NAMALWA (cell line): ENCODE measurements at places on chromosomes 12 and 14.

GRCh38 chr14:54369343-54369742 lies 27.5 kb upstream of the CDKN3 start:
- DNase-seq, result no peak

GRCh38 chr14:36275741-36276140 lies 44.7 kb downstream of the MBIP start:
- no peak for DNase-seq

- no peak for DNase-seq
Observed at GRCh38 chr12:13505224-13505623, 308.7 kb downstream of the EMP1 start.

DNA sequence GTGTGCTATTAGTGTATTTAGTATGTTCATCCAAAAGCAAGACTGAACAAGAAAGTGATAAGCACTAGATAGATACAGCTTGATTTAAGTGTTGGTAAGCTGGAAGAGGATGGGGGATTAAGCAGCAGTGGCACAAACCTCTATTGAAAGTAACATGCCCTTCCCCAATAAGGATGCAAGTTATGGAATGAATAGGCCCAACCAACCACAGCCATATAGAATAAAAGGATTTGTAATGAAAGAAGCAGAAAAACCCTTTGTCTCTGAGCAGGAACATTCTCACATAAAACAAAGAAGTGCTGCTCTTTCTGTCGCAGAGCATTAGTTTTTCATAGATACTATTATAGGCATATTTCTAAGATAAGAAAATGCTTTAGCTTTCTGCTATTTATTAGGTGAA lies 310.7 kb downstream of the IPO8 start:
- DNase-seq, result no peak

- DNase-seq, result no peak
Observed at GRCh38 chr14:87687420-87687819, 305.6 kb downstream of the GALC start.

DNA sequence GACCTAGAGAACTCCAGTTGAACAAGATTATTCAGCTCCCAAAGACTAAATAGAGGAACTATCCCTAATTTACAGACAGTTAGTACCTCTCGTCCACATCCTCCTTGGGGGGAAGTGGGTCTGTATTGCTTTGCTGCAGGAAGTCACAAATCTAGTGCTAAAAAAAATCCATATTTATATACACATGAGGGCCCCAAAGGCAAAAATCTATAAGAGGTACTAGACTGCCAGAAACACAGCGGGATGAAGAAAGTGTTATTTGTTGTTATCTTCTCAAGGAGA lies 190.1 kb downstream of the TTC8 start:
- no peak for DNase-seq

- DNase-seq, result no peak
Observed at GRCh38 chr12:132377147-132377546, 47.8 kb upstream of the GALNT9 start.

GRCh38 chr12:100717733-100718067 lies 76.9 kb upstream of the ANO4 start:
- DNase-seq, result no peak

DNA sequence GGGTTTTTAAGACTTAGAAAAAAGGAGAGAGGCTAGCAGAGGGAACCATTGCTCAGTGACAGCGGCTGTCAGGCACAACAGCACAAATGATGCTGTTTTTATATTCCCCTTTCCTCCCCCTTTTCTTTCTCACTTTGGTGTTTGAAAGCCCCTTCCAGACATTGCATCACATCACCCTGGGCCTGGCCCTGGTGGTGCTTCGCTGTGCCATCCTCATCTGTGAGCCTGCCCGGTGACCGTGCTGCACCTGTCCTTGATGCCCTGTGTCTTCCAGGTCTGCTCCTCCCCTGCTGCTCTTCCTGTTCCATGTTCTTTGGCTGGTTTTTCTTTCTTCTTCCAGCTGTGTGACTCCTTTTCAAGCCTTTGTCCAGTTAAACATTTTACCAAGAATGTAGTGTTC lies 24.8 kb downstream of the KLC1 start:
- DNase-seq, result no peak

DNA sequence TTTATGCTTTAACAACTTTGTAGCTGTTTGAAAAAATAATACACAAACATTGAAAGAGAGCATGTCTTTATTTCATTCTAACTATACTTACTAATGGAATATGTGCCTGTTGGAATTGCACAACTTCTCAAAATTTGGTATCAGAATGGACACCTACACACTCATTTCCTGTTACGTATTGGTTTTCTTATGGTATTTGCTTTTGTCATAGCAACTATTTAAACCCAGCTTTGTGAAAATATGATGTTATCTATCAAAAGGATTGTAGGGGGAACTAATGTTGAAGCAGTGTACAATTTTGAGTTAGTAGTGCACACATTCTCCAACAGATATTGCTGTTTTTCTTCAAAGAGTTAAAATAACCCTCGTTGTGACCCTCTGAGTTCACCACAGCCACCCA lies 52.6 kb downstream of the RBMS2 start:
- DNase-seq, result no peak

DNA sequence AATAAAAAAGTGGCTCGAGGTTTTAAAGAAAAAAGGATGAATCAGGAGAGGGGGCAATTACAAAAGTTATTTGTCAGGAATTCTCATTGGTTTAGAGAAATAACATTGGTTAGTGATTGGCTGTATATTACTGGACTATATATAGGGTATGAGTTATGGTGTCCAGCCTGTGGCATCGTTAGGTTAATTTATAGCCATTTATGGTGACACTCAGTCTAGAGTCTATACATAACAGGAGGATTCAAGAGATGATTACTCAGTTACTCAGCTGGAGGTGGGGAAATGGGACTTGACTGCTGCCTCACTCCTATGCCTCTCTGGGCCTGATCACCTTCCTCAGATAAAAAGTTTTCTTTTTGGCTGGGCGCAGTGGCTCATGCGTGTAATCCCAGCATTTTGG lies 25.6 kb upstream of the NFYB start:
- DNase-seq, result no peak

- DNase-seq, result peak; percentile 34
Observed at GRCh38 chr14:75476274-75476995, 45.8 kb upstream of the BATF start.

DNA sequence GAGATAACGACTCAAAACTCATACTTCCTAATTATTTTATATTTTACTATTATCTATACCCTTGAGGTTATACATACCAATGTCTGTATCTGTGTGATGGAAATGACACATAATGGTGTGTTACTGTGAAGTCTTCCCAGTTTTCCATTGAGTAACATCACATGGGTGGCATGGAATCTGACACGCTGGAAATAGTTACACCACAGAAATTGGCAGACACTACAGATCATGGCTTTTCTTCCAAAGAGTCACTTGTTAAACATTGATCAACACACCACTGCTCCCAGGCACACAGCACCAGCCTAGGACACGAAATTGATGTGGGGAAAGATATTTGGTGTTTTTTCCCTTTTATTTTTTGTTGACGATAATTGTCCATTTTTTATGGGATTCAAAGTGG lies 33.0 kb upstream of the VWF start:
- no peak for DNase-seq

GRCh38 chr14:29156096-29156495 lies 389.5 kb downstream of the FOXG1 start:
- no peak for DNase-seq

DNA sequence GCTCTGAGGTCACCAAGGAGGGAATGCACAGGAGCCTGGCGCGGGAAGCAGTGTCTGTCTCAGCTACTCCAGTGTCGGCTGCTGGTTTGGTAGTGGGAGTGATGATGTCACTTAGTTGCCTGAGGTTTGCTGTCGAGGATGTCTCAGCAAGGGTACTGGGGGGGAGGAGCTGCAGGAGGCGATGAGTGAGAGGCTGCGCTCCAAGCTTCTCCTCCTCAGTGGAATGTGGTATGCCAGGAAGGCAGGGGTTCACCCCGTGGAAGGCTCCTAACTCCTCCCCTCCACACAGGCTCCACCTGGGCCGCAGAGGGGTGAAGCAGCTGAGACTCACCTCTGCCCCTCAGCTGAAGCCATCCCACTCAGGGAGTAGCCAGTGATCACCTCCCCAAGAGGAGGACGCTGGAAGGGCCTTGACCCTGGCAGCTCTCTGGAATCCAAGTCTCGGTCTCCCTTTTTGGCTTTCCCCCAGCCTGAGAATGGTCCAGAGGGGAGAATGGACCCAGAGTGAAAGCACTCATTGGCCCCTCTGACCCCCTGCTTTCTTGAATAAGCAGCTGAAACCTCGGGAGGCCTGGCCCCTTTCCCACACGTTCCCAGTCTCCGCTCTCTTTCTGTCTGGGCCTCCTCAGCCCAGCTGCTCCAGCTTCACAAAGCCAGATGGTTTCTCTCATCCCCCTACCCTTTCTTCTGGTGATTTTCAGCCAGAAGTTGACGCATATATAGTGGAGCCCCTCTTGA lies 178.9 kb upstream of the FKBP4 start:
- no peak for DNase-seq

DNA sequence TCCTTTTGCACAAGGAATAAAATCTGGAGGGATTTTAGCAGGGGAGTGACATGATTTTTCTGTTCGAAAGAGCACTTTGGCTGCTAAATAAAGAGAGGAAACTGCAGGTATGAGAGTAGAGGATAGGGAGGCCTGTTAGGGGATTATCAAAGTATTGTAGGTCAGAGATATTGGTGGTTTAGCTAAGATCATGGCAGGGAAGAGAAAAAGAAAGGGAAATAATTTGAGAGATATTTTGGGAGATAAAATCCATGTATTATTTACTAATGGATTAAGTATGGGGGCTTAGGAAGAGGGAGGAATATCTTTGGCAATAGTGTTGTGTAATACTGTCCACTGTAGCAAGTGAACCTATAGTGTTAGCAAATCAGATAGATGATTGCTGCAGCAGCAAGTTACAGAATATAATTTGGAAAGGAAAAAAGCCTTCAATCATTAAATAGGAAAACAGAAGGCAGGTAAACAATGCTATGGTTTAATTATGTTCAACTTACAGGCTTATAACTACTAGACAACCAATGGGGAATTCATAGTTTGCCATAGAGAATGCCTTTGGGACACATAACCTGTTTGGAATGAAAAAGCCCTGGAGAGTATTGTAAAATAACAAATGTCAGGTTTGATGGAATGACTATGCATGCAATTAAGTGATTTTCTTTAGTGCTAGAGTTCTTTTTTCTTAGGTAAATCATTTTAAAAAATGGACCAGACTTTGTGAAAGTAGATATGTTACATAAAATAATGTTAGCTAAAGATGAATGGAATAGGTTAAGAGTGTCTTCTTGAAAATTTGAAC lies 50.5 kb downstream of the ADIPOR2 start:
- no peak for DNase-seq

- no peak for DNase-seq
Observed at GRCh38 chr12:45773747-45774146, 44.2 kb downstream of the ARID2 start.

DNA sequence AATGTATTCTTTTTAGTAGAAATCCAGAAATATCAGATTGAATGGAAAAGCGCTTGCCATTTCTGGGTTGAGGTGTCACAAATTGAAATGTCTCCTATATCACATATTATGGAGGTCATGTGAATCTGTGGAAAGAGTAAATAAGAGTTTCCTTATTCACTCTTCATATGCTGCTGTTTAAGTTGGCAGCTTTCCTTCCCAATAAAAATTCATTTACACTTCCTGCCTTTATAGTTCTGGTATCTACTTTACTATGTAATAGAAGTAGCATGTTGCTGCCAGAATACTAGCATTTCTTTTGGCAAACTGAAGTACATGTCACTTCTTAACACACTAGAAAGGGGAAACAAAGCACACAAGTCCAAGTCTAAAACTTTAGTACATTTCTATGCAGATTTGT lies 60.8 kb downstream of the SDR9C7 start:
- no peak for DNase-seq

- peak; percentile 47 for DNase-seq
Observed at GRCh38 chr12:76927170-76927784, 48.5 kb upstream of the CSRP2 start.

- no peak for DNase-seq
Observed at GRCh38 chr14:35240231-35240630, 52.0 kb upstream of the PSMA6 start.

- DNase-seq, result no peak
Observed at GRCh38 chr12:42260518-42260917, 22.5 kb upstream of the YAF2 start.

DNA sequence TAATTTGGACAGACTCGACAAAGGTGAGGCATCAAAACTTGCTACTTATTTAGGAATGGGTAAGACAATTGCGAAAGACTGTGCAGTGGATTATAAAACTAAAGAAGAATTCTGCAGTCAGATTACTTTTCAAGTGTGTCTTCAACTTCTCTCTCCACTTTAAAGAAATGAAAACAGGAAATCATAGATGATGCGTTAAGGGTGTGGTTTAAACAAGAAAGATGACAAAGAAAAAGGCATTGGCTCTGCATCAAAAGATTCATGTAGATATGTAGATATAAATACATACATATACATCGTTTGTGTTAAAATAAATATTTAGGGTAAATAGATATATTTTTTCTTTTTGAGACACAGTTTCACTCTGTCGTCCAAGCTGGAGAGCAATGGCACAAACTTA lies 74.6 kb upstream of the PARP11 start:
- no peak for DNase-seq

GRCh38 chr12:131221061-131221956 lies 267.6 kb downstream of the ADGRD1 start:
- no peak for DNase-seq

DNA sequence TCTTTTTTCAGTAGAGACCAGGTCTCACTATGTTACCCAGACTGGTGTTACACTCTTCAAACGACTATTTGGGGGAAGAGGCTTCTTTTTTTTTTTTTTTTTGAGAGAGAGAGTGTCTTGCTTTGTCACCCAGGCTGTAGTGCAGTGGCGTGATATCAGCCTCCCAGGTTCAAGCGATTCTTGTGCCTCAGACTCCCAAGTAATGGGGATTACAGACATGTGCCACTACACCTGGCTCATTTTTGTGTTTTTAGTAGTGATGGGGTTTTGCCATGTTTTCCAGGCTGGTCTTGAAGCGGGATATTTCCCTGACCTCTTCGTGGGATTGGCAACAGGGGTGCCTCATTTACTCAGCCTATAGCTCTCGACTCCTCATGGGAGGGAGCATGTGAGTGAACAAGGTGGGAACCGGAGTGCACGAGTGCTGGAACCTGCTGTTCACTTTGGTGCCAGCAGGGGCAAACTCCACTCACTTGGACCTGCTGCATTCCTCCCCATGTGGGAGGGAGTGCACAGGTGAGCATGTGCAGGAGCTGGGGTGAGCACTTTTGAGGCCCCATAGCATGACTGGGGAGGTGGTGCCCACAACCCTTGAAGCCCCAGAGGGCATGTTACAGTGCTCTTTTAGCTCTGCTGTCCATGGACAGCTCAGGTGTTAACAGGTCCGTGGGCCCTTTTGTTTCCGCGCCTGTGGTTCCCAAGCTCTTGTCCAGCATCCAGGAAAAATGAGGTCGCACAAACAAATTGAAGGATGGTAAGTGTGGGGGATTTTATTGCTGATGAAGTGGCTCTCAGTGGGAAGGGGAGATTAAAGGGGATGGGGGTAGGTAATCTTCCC lies 79.1 kb upstream of the HECTD1 start:
- no peak for DNase-seq
